ENCODE measurements at places on chromosomes 6 and 20.

- no peak for DNase-seq
These were observed 122.5 kb downstream of the RNGTT start for GRCh38 chr6:88840796-88841539.

- DNase-seq: no peak
These were observed 99.9 kb upstream of the PMEPA1 start for GRCh38 chr20:57809661-57810172.

- DNase-seq: no peak
These were observed 345.6 kb downstream of the CDC5L start for GRCh38 chr6:44733126-44733525.

DNA sequence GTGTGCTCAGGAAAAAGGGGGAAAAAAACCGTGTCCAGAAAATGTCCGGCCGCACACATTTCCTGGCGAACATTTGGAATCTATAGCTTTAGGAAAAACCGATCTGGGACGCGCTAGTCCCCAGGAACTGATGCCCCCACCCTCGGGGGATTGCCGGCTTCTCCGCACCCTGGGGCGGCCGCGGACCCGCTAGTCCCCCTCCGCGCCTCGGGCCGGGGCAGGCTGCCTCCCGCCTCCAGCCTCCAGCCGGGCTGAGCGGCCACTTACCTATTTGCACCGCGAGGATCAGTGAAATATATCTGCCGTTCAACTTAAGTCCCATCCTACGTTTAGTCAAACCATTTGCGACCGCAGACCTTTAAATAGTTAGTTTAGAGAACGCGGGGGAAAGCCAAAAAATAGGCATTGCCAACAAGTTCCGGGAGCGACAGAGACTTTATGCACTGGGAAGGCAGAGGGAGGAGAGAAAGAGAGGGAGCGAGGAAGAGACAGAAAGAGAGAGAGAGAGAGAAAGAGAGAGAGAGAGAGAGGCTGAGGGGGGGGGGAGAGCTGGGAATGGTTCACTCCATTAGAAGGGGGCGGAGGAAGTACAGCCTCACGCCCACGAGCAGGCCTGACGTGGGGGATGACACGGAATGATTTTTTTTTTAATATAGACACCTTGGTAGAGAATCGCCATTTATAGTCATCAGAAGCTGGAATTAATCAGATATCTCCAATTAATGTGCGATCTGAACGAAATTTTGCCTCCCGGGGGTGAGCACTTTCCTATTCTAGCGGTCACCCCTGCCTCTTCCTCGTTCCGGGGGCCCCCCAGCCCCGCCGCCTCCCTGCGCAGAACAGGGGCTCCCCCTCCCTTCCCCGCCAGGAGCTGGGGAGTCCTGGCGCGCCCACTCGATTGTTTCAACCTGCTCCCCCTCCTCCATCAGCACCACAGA lies at the start of gene NRN1:
Gene NRN1, minus strand, starts transcription at position 498 of the 938 bp plus-strand sequence. Its CDS starts 176 bp downstream, at position 322.
- no peak for DNase-seq

GRCh38 chr6:112114577-112115223 lies 27.3 kb downstream of the FAM229B start:
- DNase-seq: no peak

GRCh38 chr6:9634776-9635175 lies 780.1 kb downstream of the TFAP2A start:
- no peak for DNase-seq

- DNase-seq: no peak
These were observed 122.6 kb upstream of the MLN start for GRCh38 chr6:33926451-33926850.

GRCh38 chr6:145070791-145071190 lies 664.5 kb downstream of the EPM2A start:
- DNase-seq: no peak

GRCh38 chr6:45116714-45117410 lies 211.3 kb upstream of the RUNX2 start:
- DNase-seq: no peak

DNA sequence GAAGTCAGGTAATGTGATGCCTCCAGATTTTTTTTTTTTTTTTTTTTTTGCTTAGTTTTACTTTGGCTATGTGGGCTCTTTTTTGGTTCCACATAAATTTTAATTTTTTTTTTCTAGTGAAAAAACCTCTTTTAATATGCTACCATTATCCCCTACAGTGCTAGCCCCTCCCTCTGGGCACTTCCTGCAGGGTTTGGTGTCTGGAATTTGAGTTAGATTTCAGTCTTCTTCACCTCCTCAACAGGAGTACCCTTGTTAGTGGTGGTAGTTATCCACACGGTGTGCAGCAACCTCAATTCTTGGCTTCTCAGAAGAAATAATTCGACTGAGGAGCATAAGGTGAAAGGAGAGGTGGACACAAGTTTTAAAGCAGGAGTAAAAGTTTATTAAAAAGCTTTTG lies 128.8 kb upstream of the SYNCRIP start:
- no peak for DNase-seq

GRCh38 chr6:129614464-129614863 lies 95.5 kb downstream of the ARHGAP18 start:
- no peak for DNase-seq

DNA sequence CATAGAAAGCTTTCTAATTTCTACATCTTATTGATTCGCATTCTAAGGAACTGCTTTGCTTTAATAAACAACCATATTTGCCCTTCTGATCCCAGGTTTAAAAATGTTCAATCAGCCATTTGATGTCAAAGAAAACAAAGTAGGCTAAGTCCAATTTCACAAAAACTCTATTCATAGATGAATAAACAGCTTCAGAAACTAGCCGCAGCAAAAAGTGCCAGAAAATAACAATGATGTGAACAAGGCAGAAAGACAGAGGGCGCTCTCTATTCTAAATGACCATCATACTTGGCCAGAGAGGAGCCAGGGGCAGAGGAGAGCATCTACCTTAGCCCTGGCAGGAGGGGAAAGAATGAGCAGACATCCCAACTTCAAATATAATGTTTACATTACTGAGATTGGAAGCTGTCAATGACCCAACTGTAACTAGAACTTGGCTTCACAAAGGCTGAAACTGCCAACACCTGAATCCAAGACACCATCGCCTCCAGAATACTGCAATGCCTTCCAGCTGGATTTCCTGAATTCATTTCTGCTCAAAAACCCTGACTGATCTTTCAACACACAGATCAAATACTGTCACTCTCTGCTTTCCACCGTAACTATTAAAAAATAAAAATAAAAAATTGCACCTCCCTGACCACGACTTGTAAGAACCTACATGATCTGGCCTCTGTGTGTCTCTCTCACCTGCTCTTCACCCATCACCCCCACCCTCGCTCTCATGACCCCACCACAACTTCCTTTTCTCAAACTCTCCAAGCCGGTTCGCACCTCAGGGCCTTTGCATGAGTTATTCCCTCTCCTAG lies 9.5 kb downstream of the CNKSR3 start:
- no peak for DNase-seq

- no peak for DNase-seq
These were observed 78.8 kb upstream of the ZNFX1 start for GRCh38 chr20:49356676-49357075.

GRCh38 chr6:140847262-140847645 lies 1285.5 kb upstream of the GJE1 start:
- DNase-seq: no peak

DNA sequence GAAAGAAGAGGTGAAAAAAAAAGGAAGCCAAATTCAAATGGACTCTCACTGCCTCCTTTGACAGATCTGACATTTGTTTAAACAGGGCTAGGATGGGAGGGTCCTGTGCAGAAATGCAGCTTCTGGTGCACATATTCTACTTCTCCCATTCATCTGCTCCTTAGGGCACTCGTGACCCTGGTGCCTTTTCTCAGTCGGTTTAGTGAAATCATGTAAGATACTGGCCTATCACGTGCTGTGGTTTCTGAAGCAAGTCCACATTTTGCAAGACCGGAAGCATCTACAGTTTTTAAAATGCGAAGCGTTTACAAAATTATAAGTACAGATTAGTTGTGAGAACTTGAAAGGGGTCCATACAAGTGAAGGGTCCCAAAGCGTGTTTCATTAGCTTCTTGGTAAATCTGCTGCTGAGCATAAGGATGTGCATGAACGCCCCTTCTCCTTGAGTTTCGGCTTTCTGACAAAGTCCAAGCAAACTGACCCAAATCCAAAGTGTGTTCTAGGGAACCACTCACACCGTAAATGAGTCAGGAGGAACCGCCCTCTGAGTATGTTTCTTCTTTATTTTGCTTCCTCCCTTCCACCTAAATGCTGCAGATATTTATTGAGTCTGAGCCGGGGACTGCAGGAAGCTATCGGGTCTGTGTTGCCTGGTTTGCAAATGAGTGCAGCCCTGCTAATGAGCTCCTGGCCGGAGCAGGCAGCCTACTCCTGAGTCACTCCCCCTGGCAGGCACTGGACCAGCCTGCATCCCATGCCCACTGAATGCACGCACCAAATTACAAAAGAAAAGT lies 323.8 kb upstream of the JARID2 start:
- peak; percentile 8 for DNase-seq

GRCh38 chr6:109052018-109052651 lies 42.5 kb downstream of the SESN1 start:
- DNase-seq: no peak

DNA sequence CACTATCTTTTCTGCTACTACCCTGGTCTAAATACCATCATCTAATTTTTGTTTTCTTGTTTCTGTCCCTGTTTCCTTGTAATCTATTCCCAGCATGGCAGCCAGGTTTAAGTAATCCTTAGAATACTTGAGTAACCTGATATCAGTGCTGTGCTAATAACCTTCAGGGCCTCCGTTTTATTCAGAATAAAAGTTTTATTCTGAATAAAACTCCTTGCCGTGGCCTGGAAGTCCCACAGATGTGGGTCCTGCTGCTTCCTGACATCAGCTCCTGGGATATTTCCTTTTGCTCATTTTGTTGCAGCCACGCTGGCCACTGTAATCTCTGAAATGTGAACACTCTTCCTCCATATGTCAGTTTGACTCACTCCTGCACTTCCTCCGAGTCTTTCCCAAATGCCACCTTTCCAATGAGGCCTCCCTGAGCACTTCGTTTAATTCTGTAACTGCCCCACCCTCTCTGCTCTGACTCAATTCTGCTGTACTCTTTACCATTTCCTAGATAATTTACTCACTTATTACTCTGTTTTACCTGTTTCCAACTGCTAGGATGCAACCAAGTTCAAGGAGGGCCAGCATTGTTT lies 114.0 kb upstream of the FOXA2 start:
- no peak for DNase-seq

- no peak for DNase-seq
These were observed 30.7 kb downstream of the SLC22A3 start for GRCh38 chr6:160378882-160379281.

DNA sequence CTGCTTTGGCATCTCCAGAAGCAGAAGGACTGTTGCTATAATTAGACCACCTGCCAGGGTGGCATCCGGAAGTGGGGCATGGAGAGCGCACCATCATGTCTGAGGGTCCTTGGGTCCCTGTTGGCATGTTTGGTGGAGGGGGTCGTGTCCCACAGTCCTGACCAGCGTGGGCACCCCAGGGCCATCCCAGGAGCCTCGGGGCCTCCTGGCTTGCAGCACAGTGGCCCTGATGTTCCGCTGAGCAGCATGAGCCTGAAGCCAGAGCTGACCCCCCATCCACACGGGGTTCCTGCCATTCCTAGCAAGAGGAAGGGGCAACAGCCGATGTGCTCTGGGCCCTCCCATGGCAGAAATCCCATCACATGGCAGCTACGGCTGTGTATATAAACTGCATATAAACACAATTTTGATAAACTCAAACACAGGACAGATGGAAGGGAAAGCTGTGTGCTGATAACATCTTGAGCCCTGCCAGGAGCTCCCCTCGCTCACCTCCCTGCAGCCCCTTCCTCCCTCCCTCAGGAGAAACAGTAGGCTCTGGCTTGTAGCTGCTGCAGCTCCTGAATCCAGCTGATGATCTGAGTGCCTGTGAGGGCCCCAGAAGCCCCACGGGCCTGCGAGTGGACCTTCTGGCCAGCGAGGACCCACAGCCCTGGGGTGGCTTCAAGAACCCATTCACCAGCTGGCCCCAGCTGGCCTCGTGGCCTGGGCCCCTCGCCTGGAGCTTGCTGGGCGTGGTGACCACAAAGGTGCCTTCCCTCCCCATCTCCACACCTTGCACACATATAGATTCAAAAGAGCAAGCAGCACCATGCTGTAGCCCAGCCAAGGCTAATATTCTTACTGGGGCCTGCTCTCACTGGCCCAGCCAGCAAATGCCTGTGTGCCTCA lies 321.6 kb downstream of the CDH4 start:
- DNase-seq: no peak

DNA sequence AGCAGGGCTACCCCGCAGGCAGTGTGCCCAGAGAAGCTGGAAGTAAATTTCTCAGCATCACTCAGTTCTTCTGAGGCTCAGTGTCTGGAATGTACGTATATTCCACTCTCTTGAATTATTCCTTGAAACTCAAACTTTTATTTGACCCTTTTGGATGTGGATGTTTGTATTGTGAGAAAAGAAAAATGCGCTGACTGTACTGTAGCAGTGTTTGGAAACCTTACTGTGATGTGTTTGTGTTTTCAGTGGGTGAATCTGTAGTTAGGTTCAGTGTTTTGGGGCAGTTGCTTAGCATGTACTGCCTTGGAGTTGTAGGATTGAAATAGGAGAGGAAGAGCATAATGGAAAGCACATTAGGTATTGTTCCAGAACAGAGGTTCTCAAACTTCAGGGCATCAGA lies 13.5 kb downstream of the TIAM2 start:
- DNase-seq: no peak

DNA sequence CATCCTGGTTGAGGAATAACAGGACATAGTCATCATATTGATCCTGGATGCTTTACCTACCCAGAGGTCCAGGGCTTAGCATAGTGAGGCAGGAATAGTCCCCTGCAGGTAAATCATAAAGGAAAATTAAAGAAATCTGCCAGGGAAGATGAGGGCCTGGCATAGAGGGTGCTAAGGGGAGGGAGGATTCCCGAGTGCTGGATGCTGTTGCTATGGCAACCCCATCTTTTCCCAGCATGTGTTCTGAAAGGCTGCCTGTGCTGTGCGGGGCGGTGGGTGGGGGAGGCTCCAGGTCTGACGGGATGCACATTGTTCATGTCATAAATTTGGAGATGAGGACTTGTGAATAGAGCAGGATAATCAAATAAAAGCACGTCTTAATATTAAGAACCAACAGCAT lies 212.6 kb upstream of the PCSK2 start:
- no peak for DNase-seq

GRCh38 chr20:5354901-5355300 lies 38.1 kb upstream of the PROKR2 start:
- no peak for DNase-seq

GRCh38 chr20:57605045-57605444 lies 15.2 kb downstream of the ZBP1 start:
- DNase-seq: peak; percentile 59

GRCh38 chr6:45756606-45757005 lies 259.1 kb downstream of the CLIC5 start:
- DNase-seq: no peak

All from CD4-positive, alpha-beta T cell treated with Interleukin-12 subunit alpha and Interleukin-12 subunit beta, for 1 hour (primary cell).